ENCODE measurements at places on chromosomes 2 and 18. TPM values are rescaled to one million over a fixed set of nuclear protein-coding genes. Genes with fewer than 3 reads are reported as not detected.
A peak's percentile ranks its signal among the peaks of the same experiment; 100 is the strongest.

- no peak for DNase-seq
- H3K36me3 ChIP-seq: no peaks in the 10 kb centered on the region
- H3K27ac ChIP-seq: no peak overlapping the region
- no peak overlapping the region for H3K4me3 ChIP-seq
- H3K4me1 ChIP-seq: peaks cover 16% of the 10 kb centered on the region
- no peaks in the 10 kb centered on the region for H3K27me3 ChIP-seq
These were observed 5.2 kb upstream of the DNAJB2 start for GRCh38 chr2:219273937-219274336.

GRCh38 chr2:138943470-138943869 lies 163.3 kb upstream of the NXPH2 start:
- H3K27ac ChIP-seq: no peak overlapping the region
- no peak overlapping the region for H3K4me3 ChIP-seq
- H3K36me3 ChIP-seq: no peaks in the 10 kb centered on the region
- H3K27me3 ChIP-seq: no peaks in the 10 kb centered on the region

DNA sequence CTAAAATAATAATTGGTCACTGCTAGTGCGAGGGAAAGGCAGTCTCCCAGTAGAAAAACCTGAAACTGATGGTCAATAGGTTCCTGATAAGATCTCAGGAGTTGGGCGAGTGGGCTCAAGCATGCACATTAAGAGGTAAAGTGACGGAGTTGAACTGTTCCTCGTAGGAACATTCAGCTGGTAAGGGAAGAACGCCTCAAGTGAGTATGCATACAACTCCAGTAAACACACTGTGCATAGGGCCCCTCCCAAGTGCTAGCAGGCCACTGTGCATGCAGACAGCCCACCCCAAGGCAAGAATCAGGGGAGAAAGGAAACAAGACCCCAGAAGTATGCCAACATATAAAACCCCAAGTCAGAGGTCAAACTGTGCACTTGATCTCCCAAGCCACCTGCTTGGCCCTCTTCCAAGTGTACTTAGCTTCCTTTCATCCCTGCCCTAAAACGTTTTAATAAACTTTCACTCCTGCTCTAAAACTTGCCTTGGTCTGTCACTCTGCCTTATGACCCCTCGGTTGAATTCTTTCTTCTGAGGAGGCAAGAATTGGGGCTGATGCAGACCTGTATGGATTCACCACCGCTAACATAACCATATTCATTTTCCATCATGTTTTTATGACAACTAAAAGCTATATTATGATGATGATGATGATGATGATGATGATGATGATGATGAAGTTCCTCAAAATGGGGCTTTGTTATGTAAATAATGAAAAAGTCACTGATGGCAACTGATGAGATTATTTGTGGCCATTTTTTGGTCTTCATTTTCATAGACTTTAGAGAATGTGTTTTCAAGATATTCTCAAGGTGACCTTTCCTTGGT lies 118.0 kb upstream of the RAB27B start:
- H3K4me1 ChIP-seq: peaks cover 17% of the 10 kb centered on the region
- no peak overlapping the region for H3K4me3 ChIP-seq
- no peak for DNase-seq
- H3K27ac ChIP-seq: no peak overlapping the region
- H3K27me3 ChIP-seq: no peaks in the 10 kb centered on the region
- H3K36me3 ChIP-seq: no peaks in the 10 kb centered on the region

- peak; percentile 77 for DNase-seq
- H3K4me1 ChIP-seq: peaks cover 20% of the 10 kb centered on the region
- no peaks in the 10 kb centered on the region for H3K27me3 ChIP-seq
- peak overlapping the region; percentile 74 for H3K27ac ChIP-seq
These were observed 17.6 kb downstream of the FBXO11 start for GRCh38 chr2:47888581-47889280.

DNA sequence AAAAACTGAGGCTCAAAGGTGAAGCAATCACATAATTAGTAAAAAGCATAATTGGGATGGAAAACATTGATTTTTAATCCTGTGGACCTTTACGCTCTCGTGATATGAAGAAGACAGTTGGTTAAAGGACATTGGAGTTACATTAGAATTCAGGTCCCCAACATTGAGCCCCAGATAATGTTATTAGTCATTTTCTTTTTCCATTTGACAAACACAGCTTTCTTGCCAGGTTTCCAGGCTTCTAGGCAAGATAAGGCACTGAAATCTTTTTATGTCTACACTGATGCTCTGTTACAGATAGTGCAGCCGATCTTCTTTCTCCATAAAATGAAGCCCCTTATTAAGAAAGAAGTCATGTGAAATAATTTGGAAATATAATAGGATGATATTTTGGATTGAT lies 38.5 kb downstream of the MYO3B start:
- no peaks in the 10 kb centered on the region for H3K27me3 ChIP-seq
- H3K4me1 ChIP-seq: no peaks in the 10 kb centered on the region
- no peak for DNase-seq
- no peaks in the 10 kb centered on the region for H3K36me3 ChIP-seq

DNA sequence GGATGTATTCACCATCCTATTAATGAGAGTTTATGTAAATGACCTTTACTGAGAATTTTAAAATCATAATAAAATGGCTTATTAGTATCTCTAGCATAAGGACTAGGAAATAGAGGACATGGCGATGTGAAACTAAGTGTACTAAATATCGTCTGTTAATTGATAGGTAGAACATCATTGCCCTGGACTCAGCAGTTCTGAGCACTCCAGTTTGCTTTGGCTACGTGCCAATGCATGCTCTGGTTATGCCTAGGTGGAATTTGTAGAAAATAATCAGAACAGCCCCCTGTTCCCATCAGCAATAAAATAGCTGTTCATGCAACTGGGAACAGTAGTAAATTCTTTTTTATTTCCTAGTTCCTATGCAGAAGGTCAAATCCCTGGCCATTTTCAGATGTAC lies 247.8 kb downstream of the DOK6 start:
- H3K27me3 ChIP-seq: peaks cover 10% of the 10 kb centered on the region
- DNase-seq: no peak
- no peak overlapping the region for H3K4me3 ChIP-seq
- H3K27ac ChIP-seq: no peak overlapping the region
- no peaks in the 10 kb centered on the region for H3K4me1 ChIP-seq
- no peaks in the 10 kb centered on the region for H3K36me3 ChIP-seq

GRCh38 chr2:8058652-8059051 lies 623.2 kb upstream of the ID2 start:
- no peak for DNase-seq
- H3K27ac ChIP-seq: no peak overlapping the region
- no peak overlapping the region for H3K4me3 ChIP-seq

GRCh38 chr2:184410160-184410559 lies 188.2 kb upstream of the ZNF804A start:
- no peak overlapping the region for H3K27ac ChIP-seq
- DNase-seq: no peak
- H3K4me3 ChIP-seq: no peak overlapping the region
- no peaks in the 10 kb centered on the region for H3K4me1 ChIP-seq

DNA sequence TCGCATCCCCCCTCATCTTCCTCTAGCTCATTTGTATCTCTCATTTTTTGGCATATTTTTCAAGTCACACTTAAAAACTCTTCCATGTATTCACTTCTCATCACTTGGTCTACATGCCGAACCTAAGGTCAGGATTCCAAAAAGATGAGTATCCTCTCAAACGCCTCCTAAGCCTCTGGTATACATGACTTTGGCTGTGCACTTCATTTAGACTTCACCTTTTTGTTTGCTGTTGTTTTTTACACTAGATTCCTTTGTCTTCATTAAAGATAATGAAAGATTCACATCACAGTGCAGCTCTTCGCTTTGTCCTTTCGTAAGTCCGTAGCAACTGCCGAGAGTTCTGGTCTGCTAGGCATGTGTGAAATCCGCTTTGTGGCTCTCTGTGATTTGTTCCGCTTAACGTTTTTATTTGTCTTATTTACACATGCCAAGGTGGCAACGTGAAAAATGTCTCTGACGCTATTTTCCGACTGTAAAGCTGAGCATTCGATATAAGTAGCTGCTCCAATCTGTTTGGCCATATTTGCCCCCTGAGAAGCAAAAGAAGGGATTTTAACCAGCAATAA lies 17.7 kb downstream of the RND3 start:
- no peaks in the 10 kb centered on the region for H3K36me3 ChIP-seq
- no peak for DNase-seq
- no peak overlapping the region for H3K4me3 ChIP-seq
- no peak overlapping the region for H3K27ac ChIP-seq

GRCh38 chr2:122736279-122736678 lies 980.8 kb downstream of the TSN start:
- H3K27me3 ChIP-seq: no peaks in the 10 kb centered on the region
- no peaks in the 10 kb centered on the region for H3K36me3 ChIP-seq
- no peak overlapping the region for H3K27ac ChIP-seq
- H3K4me1 ChIP-seq: no peaks in the 10 kb centered on the region
- H3K4me3 ChIP-seq: no peak overlapping the region

DNA sequence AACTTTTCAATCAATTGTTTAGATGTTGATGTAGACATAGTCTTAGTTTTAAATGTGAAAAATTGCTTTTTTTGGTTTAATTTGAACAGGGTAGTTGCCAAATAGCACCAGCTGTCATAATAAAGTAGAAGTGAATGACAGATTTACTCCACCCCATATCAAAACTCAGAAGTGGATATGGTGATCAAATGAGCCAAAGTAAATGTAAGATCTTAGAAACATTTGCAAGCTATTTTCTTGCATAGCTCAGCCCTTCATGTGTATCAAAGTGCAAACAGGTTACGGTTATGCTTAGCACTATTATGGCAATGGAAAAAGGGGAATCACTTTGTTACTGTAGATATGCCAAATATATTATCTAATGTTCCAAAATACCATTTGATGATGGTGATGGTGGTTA lies 540.9 kb upstream of the NRP2 start:
- H3K27me3 ChIP-seq: no peaks in the 10 kb centered on the region
- no peak for DNase-seq
- no peaks in the 10 kb centered on the region for H3K36me3 ChIP-seq
- no peaks in the 10 kb centered on the region for H3K4me1 ChIP-seq
- H3K27ac ChIP-seq: no peak overlapping the region

DNA sequence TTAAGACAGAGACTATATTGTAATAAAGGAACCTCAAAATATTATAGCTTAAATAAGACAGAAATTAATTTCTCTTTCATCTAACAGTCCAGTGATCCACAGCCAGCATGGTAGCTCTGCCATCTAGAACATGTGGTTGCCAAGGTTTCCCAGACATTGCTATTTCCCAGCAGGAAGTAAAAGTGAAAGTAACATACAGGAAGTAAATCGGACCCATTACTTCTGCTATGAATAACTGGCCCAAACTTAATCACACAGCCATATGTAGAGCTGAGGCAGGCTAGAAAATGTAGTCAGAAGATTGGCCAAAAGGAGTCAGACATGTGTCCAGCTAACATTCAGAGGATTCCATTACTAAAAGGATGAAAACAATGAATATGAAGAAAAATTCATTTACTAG lies 71.0 kb downstream of the NOL4 start:
- no peaks in the 10 kb centered on the region for H3K36me3 ChIP-seq
- no peaks in the 10 kb centered on the region for H3K4me1 ChIP-seq
- no peak overlapping the region for H3K4me3 ChIP-seq
- DNase-seq: no peak

DNA sequence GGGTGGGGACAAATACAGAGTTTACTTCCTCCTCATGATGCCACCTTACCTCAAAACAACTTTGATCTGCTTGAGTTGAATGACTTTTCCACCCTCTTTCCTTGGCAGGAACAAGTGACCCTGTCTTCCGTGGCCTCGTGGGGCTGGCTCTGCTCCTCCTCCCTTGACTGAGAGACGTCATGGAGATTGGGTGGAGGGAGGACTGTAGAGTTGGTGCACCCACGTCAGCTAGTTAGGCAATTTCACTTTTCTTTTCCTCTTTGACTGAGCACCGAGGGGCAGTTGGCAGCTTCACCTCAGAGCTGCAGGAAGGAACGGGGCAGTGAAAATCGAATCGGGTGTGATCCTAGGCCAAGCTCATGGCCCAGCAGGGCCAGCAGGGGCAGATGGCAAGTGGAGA lies at the start of gene SP140:
Gene SP140 (plus strand): TSS at position 251 of the 400 bp plus-strand sequence. CDS start 109 bp downstream, at position 360.
- H3K27me3 ChIP-seq: no peaks in the 10 kb centered on the region
- peaks cover 5% of the 10 kb centered on the region for H3K36me3 ChIP-seq
- H3K4me3 ChIP-seq: peak within 1 kb of the TSS; percentile 56
- DNase-seq: peak; percentile 93
- H3K4me1 ChIP-seq: peaks cover 40% of the 10 kb centered on the region
- peak within 1 kb of the TSS; percentile 90 for H3K27ac ChIP-seq

- H3K4me3 ChIP-seq: no peak overlapping the region
- no peak for DNase-seq
- no peak overlapping the region for H3K27ac ChIP-seq
- no peaks in the 10 kb centered on the region for H3K36me3 ChIP-seq
These were observed 63.9 kb upstream of the STPG4 start for GRCh38 chr2:47218899-47219525.

DNA sequence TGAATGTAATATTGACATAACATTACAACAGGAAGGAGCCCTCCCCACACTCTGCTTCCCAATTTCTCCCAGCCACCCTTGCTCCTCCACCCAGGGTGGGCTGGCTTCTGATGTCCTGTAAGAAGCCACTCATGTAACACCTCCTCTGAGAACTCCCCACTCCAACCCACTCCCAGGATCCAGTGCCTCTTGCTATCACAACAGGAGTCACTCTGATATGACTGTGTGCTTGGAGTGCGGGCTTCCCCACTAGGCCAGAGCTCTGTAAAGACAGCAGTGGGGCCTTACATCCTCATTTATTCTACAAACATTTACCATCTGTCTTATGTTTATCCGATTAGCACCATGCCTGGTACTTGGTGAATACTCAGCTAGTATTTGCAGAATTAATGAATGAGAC lies 65.1 kb downstream of the PTGR3 start:
- no peaks in the 10 kb centered on the region for H3K36me3 ChIP-seq
- no peak for DNase-seq
- H3K4me1 ChIP-seq: no peaks in the 10 kb centered on the region
- H3K27ac ChIP-seq: no peak overlapping the region
- H3K27me3 ChIP-seq: no peaks in the 10 kb centered on the region
- no peak overlapping the region for H3K4me3 ChIP-seq

GRCh38 chr2:111897924-111898702 lies at the start of gene MERTK:
MERTK (plus strand) TSS chr2:111898607; CDS start chr2:111898736, 129 bp downstream.
- H3K36me3 ChIP-seq: no peaks in the 10 kb centered on the region
- peak within 1 kb of the TSS; percentile 41 for H3K4me3 ChIP-seq
- peaks cover 12% of the 10 kb centered on the region for H3K27me3 ChIP-seq

- H3K4me3 ChIP-seq: no peak overlapping the region
- DNase-seq: no peak
- peaks cover 16% of the 10 kb centered on the region for H3K27me3 ChIP-seq
- H3K27ac ChIP-seq: no peak overlapping the region
These were observed 3.9 kb upstream of the TNS1 start for GRCh38 chr2:218006741-218007140.

GRCh38 chr18:45851161-45851925 lies 25.9 kb downstream of the SIGLEC15 start:
- peaks cover 45% of the 10 kb centered on the region for H3K36me3 ChIP-seq
- no peak for DNase-seq
- no peaks in the 10 kb centered on the region for H3K27me3 ChIP-seq
- no peaks in the 10 kb centered on the region for H3K4me1 ChIP-seq
- no peak overlapping the region for H3K4me3 ChIP-seq

GRCh38 chr2:158598862-158599517 lies 142.2 kb downstream of the PKP4 start:
- no peaks in the 10 kb centered on the region for H3K36me3 ChIP-seq
- no peaks in the 10 kb centered on the region for H3K27me3 ChIP-seq
- DNase-seq: no peak
- no peak overlapping the region for H3K4me3 ChIP-seq
- no peaks in the 10 kb centered on the region for H3K4me1 ChIP-seq

Gene ASNSD1
- 30.4 TPM for total RNA-seq

Gene BOLL
- not detected for total RNA-seq

Gene CNGA3
- total RNA-seq: not detected

Gene GCA
- total RNA-seq: 9.7 TPM

Gene CIB4
- not detected for total RNA-seq

Gene MDH1B
- total RNA-seq: not detected

Gene UGT1A10
- total RNA-seq: not detected

Gene CDKL4
- not detected for total RNA-seq

Measured in natural killer cell (primary cell).